ENCODE measurements at places on chromosomes 16 and 17.

DNA sequence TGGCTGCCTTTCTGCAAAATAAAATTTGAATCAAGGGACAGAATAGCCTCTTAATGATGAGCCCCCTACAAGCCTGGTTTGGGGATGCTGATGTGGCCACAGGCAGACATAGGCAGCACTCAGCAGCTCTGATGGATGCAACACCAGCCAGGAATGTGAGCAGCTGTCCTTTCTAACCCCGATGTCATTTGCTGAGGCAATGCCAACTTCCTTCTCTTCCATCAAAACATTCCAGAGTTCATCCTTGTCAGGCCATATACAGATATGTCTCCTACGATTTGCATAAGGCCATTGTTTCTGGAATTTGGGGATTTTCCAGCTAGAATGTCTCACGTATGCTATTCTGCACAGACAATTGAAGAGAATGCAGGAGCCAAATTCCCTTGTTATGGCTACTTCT, 52.1 kb upstream of the MYOCD start:
- DNase-seq: no peak

DNA sequence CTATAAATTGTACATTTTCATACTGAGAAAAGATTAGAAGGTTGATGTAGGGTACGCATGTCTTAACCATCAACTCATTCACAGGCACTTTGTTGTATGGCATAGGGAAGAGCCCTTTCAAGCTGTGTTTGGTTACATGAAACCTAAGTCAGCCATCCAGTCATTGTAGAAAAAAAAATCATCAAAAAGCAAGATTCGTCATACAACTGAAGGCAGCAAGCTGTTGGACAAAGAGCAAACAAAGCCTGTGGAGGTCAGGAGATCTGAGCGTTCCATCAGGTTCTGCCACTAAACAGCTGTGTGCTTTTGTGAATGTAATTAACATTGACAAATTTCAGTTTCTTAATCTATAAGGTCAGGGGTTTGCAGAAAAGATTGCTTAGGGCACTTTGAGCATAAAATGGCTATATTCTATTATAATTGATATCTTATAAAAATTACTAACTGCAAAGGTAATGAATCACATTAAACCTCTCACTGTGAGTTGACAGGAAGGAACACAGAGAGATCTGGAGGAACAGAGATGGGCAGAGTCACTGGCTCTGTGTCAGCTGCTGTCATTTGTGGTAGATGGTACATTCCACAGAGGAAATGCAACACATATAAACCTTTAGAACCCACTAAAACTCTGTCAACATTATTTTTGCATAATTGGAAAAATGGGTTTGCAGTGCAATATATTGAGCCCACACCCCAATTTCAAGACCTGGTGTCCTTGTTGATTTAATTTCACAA, 66.3 kb upstream of the MYOCD start:
- no peak for DNase-seq

DNA sequence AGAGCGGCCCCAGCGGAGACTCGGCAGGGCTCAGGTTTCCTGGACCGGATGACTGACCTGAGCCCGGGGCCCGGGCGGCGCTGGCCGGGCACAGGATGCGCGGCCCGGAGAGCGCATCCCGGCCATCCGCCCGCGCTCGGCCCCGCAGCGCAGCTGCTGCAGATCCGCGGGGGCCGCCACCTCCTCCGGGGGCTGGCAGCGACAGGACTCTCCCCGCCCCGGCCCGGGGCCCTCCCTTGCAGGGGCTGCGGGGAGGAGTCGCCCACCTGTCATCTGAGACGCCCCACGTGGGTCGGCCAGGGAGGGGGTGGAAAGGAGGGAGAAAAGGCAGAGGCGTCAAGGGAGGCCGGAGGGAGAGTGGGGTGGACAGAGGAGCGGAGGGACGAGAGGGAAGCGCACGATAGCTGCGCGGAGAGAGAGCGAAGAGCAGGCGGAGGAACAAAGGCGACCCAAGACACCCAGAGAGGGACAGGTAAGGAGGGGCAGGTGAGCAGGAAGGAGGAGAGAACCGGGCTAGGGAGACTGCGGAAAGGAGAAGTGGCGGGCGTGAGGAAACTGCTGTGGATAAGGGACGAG, 471 bp upstream of the PRKAR1A start:
- DNase-seq: peak; percentile 39

DNA sequence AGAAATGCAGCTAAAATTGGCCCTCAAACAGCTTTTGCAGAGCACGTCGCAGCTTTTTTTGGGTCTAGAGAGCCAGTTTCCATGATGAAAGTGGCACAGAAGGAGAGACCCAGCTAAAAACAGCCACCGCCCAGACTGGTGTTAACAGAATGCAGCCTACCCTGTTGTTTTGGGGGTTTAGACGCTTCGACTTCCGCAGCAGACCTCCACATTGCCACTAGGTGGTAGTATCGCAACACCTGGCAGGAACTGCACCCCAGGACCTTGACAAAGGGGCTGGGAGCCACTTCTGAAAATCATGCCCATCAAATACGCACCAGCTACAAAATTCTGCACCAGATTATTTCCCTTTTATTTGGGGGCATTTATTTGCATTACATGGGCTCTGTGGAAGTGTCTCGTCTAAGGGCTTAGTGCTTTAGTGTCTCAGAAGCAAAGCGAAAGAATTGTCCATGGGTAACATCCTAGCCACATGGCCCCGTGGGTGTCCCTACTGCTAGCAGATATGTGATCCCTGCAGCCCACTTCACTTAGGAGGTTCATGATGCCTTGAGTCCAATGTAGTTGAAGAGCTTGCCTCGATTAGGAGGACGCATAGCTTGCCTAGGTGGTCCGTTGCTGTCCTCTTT, 167.1 kb downstream of the HAPSTR1 start:
- DNase-seq: no peak

GRCh38 chr17:39151943-39152818, 744 bp upstream of the PLXDC1 start:
- no peak for DNase-seq

DNA sequence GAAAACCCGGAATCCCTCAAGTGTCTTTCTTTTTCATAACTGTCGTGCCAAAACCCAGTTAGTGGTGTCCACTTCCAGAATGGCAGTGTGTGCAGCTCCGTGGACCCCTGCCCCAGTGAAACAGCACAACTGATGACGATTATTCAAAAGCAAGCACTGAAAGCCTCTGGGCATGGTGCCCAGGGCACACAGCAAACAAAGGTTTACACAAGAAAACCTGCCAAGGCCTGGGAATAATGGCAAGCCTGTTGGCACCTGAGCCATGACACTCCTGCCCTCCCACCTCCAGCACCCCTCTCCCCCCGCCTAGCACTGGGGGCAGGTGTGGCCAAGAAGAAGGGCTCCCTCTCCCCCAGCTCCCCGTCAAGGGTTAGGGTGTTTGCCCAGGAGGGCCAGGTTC, 2.8 kb downstream of the PKMYT1 start:
- no peak for DNase-seq

GRCh38 chr16:69396187-69397061, 10.6 kb upstream of the TERF2 start:
- peak; percentile 71 for DNase-seq

DNA sequence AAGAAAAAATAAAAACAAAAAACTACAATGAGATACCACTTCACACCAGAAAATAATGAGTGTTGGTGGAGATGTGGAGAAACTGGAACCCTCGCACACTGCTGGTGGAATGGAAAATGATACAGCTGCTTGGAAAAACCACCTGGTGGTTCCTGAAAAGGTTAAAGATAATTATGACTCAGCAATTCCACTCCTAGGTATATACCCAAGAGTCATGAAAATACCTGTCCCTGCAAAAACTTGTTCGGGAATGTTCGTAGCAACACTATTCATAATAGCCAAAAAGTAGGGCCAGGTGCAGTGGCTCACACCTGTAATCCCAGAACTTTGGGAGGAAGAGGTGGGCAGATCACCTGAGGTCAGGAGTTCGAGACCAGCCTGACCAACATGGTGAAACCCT, 8.1 kb upstream of the ITGAE start:
- DNase-seq: no peak

GRCh38 chr16:87664792-87665191, 62.5 kb downstream of the JPH3 start:
- no peak for DNase-seq

DNA sequence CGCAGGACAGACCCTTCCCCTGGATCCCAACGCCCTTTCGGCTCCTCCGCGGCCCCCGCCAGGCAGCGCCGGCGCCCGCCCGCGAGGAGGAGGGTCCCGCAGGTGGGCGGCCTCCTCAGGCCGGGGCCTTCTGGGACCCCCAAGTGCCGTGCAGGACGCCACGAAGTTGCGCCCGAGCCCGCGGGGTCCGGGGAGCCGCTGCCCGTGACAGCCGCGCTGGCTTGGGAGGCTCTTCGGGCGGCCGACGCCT, 504 bp downstream of the ERN1 start:
- no peak for DNase-seq

- no peak for DNase-seq
These were observed 2.8 kb downstream of the PIP4K2B start for GRCh38 chr17:38796451-38797157.

DNA sequence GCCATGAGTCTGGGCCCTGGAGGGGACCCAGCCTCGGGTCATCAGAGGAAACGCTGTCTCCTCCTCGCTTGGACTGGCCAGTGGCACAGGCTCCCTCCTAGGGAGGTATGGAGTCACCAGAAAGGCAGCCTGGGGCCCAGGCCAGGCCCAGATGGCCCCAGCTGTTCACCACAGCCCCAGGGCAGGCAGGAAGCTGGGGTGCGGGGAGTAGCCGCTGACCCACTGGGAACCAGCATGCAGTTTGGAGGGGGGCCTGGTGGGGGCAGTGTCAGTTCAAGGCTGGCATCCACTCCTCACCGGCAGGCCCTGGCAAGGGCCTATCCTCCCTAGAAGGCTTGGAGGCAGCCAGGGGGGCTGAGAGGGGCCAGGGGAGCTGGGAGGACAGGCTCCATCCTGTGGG, 48.8 kb downstream of the SDK2 start:
- no peak for DNase-seq

DNA sequence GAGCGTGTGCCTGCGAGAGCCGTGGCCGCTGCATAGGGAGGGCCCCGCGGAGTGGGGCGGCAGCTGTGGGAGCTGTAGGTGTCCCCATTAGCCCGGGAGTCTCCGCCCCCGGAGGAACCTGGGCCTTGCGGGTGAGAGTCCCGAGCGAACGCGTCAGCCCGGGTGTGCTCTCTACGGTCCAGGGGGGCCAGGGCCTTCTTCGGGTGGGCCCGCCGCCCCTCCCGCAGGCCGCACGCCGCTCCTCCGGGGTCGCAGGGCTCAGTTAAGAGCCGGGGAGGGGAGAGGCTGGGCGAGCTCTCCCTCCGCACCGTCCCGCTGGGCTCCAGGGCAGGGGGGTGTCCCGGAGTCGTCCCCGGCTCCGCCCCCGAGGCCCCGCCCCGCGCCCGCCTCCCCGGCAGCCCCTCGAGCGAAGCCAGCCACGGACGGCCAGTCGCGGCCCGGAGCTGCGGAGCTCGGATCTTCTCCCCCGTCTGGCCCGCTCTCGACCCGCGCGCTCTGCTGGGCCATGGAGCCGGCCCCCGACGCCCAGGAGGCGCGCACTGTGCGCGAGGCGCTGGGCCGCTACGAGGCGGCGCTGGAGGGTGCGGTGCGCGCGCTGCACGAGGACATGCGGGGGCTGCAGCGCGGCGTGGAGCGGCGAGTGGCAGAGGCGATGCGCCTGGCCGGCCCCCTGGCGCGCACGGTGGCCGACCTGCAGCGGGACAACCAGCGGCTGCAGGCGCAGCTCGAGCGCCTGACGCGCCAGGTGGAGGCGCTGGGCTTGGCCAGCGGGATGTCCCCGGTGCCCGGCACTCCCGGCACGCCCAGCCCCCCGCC, at the start of gene SMTNL2:
Gene SMTNL2, plus strand, starts transcription at position 429 of the 816 bp plus-strand sequence. Its CDS starts 77 bp downstream, at position 506.
- DNase-seq: no peak

DNA sequence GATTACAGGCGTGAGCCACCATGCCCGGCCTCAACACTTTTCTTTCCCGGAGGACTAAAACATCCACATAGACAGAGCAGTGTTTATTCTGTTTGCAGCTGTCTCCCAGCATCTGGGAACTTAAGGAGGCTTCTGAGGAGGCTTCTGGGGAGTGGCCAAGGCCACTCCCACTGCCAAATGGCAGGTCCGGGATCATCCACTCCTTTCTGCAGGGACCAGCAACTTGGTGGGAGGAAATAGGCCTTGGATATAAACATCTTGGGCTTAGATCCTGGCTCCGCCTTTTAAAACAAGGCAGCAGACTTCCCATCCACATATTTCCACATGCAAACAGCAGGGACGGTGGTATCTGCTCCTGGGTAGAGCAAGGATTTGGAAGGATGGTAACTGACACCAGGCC, 14.1 kb upstream of the SPATA32 start:
- no peak for DNase-seq

DNA sequence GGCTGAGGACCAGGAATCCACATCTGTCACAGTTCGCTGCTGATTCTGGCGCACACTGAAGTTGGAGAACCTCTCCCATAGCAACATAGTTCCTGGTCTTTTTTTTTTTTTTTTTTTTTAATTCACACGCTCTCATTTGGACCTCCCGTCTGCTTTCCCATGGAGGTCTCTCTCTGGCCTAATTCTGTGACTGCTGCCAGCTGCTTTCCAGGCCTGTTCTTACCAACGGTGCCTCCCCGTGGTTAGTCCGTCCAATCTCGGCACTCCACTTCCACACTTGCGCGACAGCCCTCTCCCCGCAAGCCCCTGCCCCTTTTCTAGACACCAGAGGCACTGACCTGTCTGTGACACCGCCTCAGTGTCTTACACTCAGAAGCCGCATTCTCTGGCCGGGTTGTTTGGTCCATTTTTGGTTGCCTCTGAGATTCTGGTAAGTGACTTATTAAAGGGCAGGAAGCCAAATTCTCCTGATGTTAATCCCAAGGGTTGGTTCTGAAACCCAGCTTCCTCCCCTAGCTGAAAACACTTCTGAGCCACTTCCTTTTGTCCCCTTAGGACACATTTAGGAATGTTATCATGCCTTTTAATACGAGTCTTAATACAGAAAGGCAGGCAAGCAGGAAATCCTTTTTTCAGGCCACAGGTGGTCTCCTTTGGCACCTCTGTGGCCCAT, 1.1 kb upstream of the AKTIP start:
- no peak for DNase-seq

GRCh38 chr17:21028192-21028591, 14.6 kb downstream of the USP22 start:
- DNase-seq: no peak

DNA sequence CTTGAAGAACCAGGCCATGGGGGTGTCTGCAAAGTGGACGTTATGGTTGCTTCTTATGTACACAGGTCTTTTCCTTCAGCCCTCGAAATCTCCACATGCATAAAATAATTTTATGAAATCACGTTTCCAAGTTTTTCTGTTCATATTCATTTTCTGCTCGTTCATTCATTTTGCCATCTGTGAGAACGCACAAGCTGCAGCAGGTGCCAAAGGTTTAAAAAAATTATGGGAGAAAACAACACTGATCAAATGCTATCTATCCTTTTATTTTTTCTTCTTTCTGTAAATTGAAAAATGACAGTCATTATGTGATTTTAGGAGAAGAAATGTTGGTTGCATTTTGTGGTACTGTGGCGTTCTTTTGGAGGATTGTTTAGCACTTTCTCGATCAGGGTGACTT, 15.5 kb downstream of the SPACA3 start:
- no peak for DNase-seq

GRCh38 chr17:64327201-64327930, 63.3 kb downstream of the PECAM1 start:
- no peak for DNase-seq

- DNase-seq: no peak
These were observed 14.2 kb downstream of the APOH start for GRCh38 chr17:66214884-66215528.

- no peak for DNase-seq
These were observed 17.1 kb upstream of the CORO1A start for GRCh38 chr16:30166202-30166902.

GRCh38 chr16:17105239-17105797, 365.4 kb downstream of the XYLT1 start:
- no peak for DNase-seq
